CD4-positive, alpha-beta T cell treated with Interleukin-12 subunit alpha and Interleukin-12 subunit beta, for 1 hour (primary cell): ENCODE measurements at places on chromosomes 3 and 15.

DNA sequence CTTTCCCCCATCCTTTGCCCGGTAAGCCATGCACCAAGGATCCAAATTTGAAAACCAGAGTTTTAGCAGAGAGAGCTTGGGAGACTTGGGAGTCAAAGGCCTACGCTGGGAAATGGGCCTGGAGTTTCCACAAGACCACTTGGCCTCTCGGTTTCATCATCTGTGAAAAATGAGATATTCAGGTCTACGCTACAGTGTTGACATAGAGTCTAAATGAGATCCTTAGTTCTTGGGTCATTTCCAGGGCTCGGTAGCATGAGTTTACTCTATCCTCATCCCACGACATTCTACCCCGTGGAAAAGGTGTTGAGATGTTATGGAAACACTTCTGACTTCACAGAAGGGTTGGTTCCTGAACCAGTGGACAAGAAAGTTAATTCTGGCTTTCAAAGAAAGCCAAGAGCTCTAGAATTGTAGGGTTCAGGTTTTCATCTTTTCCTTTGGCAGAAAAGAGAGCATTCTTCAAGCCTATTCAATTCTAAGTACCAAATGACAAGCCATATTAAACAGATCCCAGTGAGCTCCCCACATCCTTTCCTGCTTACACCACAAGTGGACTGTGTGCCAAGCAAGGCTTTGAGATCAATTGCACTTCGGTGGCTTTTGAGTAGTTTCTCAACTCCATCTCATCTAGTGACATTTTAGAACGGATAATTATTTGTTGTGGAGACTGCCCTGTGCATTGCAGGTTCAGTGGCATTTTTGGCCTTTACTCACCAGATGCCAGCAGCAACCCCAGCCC lies 219.7 kb downstream of the SLCO3A1 start:
- no peak for DNase-seq

GRCh38 chr15:42858999-42859789 lies 61.4 kb downstream of the TTBK2 start:
- DNase-seq, result no peak

GRCh38 chr3:187288855-187289605 lies 2.5 kb downstream of the MASP1 start:
- no peak for DNase-seq

- no peak for DNase-seq
Observed at GRCh38 chr15:58240191-58240932, 102.2 kb downstream of the AQP9 start.

- DNase-seq, result no peak
Observed at GRCh38 chr3:147846854-147847478, 437.8 kb downstream of the ZIC1 start.

DNA sequence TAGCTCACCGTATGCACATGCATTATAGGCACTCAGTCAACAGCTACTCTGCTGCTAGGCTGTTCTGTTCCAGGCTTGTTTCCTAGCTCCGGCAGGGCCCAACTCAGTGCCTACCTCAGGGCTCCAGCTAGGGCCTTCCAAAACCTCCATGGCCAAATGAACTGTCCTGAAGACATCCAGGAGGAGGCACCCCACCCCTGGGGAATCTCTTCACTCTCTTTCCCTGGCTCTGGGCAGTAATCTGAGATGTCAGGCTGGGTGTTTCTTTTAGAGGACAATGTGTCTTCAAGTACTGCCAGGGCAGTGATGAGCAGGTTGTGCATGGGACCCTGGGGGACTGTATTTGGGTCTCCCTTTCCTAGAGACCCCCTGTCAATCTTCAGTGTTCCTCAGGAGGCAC lies 38.3 kb upstream of the TPM1 start:
- DNase-seq, result no peak

DNA sequence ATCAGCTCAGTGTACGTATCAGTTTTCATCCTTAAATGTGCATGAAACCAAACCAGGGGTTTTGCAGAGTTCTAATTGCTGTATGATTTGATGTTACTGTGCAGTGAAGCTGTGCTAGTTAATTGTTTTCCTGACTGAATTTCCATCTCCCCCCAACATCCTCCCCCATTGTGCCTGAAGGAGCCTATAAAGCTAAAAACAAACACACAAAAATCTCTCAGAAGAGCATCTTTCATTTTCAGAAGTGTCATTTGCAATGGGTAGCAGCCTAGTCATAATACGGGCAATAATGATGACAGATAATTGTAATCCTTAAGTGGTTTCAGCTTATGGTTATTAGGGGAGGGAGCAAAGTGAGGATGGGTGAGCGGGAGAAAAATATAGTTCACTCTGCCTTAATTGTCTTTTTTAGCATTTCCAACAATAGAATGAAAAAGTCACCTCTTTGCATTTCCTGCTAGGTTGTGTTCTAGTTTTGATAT lies 207.9 kb upstream of the TBL1XR1 start:
- no peak for DNase-seq

DNA sequence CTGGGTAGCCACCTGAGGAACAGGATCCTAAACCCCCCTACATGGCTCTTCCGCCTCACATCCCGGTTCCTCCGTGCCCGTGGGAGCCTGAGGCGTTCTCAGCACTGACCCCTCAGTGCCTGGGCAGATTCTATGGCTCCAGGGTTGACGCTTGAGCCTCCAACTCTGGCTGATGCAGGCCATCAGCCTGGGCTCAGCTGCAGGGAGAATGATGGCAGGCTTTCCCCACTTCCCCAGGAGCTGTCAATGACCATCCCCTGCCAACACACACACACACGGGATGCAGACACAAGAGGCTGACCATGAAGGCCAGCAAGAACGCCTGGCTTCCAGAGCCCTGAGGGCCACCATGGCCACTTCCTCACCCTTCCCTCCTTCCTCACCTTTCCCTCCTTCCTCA lies 15.8 kb upstream of the IGDCC3 start:
- no peak for DNase-seq
